Sigmoid colon (tissue), 7 donors: ENCODE measurements at places on chromosomes 5 and 9. TPM values are rescaled to one million over a fixed set of nuclear protein-coding genes. Genes with fewer than 3 reads are reported as not detected.
A peak's percentile ranks its signal among the peaks of the same experiment; 100 is the strongest.

Gene AOPEP
- total RNA-seq, result 184 TPM

Gene ASPN
- 96.9 TPM for total RNA-seq

Gene CEP78
- total RNA-seq, result 13.8 TPM

Gene DRD1
- total RNA-seq, result not detected

Gene PALM2AKAP2
- total RNA-seq, result 1.7 TPM

Gene ARL14EPL
- total RNA-seq, result not detected

Gene CCDC69
- total RNA-seq, result 247 TPM

Gene TSSK1B
- total RNA-seq, result not detected

Gene PCDHA4
- 1.1 TPM for total RNA-seq

Gene RNF224
- total RNA-seq, result not detected

Gene RETREG1
- total RNA-seq, result 10.8 TPM

Gene PCDHGB2
- total RNA-seq, result 11.6 TPM

Gene COL5A1
- total RNA-seq, result 24.2 TPM

Gene PCDHGC5
- total RNA-seq, result 5.6 TPM

Gene PCDHGA3
- total RNA-seq, result 2.5 TPM

Gene IL33
- total RNA-seq, result 33.5 TPM

Gene SHC3
- total RNA-seq, result 0.68 TPM

Gene ECSCR
- total RNA-seq, result 14.8 TPM

- no peak for DNase-seq
Observed at GRCh38 chr5:136802383-136802782, 437.0 kb upstream of the TRPC7 start.

DNA sequence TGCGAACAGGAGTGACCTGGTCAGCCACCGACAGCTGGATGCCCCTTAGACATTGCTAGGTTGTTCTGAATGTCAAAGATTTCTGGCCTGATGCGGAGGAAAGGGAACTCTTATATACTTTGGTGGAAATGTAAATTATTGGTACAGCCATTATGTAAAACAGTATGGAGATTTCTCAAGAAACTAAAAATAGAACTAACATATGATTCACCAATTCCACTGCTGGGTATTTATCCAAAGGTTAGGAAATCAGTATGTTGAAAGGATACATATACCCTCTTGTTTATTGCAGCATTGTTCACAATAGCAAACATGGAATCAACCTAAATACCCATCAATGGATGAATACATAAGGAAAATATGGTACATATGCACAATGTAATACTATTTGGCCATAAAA, 31.8 kb downstream of the DMRT3 start:
- no peak for DNase-seq

DNA sequence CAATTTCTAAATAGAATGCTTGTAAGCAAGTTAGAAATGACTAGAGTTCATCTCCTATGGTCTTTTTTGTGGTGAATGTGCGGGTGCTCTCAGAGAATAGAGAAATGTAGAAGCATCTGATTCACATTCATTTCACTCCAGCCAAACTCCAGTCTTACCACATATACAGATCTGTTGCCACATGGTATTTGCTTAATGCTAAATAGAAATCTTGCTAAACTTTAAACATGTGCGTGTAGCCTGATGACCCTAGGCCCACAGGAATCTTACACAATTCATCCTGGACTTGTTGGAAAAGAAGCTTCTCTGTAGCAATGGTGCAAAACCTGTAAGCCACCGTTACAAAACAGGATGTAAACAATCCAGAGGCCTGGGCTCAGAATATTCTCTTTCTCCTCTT, 135.2 kb downstream of the PCSK1 start:
- DNase-seq, result peak; percentile 69

DNA sequence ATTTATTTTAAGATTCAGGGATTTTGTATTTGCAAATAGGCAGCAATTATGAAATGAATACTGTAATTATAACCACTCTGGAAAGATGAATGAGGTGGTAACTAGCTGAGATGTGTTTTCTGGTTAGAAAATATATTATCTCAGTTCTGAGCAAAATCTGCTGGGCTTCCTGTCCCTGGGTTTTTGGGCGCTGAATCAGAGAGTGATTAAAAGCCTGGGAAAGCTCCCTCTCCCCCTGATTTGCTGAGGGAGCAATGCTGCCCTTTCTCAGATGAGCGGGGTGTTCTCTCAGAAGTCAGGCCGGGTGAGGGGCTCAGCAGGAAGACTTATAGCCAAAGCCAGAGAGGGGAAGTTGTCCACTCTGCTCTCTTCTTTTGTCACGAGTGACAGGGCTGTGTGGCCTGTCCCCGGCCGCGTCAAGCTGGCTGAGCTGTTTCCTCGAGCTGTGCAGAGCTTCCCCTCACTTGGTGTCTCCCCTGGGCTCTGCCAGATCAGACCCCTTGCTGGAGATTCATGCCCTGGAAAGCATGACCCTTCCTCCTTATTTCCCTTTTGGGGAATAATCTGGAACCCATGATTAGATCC, 39.8 kb upstream of the PITX1 start:
- peak; percentile 46 for DNase-seq

- peak; percentile 81 for DNase-seq
Observed at GRCh38 chr5:74640954-74641734, 616 bp upstream of the ENC1 start.

- DNase-seq, result no peak
Observed at GRCh38 chr5:80782626-80783025, 127.8 kb upstream of the DHFR start.

DNA sequence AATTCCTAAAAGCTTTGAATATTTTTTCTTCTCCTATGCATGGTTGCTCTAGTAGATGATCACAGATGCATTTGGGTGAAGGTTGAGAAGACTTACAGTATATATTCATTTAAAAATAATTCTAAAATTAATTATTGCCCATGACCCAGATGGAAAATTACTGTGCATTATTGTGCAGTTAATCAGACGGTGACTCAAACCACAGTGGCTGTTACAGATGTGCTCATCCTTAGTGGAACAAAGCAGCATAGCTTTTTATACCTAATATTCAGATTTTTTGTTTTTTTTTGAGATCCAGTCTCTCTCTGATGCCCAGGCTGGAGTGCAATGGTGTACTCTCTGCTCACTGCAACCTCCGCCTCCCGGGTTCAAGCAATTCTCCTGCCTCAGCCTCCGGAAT, 10.7 kb downstream of the OR2V1 start:
- no peak for DNase-seq

GRCh38 chr5:109743770-109744212, 54.1 kb downstream of the MAN2A1 start:
- DNase-seq, result no peak

- no peak for DNase-seq
Observed at GRCh38 chr5:36060420-36060887, 6.2 kb downstream of the UGT3A2 start.

DNA sequence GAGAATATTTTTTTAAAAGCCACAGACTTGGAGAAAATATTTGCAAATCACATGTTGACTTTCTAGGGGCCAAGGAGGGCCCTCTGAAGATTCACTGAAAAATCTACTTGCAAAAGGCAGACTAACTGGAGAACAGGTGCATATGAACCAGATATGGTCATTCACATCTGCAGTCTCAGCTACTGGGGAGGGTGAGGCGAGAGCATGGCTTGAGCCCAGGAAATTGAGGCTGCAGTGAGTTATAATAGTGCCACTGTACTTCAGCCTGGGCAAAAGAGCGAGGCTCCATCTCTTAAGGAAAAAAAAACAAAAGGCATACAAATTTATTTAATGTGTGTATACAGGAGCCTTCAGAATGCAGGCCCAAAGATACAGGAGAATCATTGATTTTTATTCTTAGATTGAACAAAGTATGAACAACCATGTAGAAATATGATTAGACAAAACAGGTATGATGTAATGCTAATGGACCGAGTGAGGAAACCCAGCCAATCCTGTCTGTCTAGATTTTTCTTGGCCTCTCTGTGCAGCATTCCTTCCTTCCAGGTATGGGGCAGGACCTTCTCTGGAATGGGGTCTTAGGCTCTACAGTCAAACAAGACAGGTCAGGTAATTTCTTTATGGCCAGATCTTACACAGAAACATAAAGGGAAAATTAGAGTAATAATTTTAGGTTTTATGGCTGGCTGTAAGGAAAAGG, 15.3 kb upstream of the SLC27A6 start:
- DNase-seq, result no peak

GRCh38 chr9:124794902-124795491, 18.1 kb downstream of the OLFML2A start:
- DNase-seq, result no peak

DNA sequence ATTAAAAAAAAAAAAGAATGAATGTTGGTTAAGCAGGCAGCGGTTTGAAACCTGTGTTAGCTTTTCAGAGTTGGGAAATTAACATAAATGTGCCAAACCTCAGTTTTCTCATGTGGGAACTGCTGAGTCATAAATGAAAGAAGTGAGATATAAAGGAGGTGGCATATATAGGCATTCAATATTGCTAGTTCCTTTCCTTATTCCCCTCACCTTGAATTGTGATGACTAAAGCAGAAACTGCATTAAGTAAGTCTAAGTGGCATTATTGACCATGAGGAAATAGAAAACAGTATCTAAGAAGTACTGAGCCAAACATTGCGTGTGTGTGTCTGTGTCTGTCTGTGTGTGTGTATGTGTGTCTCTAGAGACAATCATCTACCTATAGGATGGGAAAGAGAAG, 691.2 kb downstream of the TLR4 start:
- DNase-seq, result no peak

DNA sequence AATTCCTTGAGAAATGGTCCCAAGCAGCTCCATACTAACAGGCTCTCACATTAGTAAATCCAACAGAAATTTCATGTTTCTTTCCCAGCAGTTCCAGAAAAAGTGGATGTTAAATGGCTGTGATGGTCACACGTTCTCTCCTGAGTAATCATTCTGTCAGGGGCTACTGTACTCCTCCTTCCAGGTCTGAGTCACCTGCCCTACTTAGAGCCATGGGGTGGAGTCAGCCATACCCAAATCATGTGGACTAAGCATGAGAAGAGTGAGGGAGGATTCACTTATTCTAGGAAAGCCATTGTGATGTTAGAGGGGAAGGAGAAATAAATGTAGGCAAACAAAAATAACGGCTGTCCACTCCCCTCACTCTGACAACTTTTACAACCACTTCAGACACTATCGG, 547.2 kb downstream of the CSNK1G3 start:
- no peak for DNase-seq

- DNase-seq, result no peak
Observed at GRCh38 chr9:35569206-35569605, 35.9 kb upstream of the TESK1 start.

DNA sequence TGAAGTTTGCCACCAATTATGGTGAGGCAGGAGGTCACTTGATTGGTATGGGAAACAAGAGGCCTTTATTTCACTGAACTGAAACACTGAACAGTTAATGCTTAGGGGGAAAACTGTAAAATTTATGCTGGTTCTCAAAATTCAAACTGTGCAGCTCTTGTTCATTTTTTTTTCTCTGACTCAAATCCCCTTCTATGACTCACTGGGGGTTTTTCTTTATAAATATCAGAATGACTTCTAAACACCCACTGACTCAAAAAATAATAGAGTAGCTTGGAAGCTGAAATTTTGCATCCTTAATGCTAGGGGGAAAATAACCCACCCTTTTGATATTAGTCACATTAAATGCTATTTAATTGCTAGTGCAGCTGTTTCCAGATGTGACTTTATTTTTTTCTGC, 24.1 kb upstream of the OTP start:
- no peak for DNase-seq

GRCh38 chr5:80192507-80193241, 63.2 kb downstream of the SERINC5 start:
- DNase-seq, result peak; percentile 68

GRCh38 chr5:150599917-150600511, 40.4 kb upstream of the SYNPO start:
- DNase-seq, result peak; percentile 86

- DNase-seq, result peak; percentile 45
Observed at GRCh38 chr9:134306636-134307600, 19.3 kb upstream of the RXRA start.

DNA sequence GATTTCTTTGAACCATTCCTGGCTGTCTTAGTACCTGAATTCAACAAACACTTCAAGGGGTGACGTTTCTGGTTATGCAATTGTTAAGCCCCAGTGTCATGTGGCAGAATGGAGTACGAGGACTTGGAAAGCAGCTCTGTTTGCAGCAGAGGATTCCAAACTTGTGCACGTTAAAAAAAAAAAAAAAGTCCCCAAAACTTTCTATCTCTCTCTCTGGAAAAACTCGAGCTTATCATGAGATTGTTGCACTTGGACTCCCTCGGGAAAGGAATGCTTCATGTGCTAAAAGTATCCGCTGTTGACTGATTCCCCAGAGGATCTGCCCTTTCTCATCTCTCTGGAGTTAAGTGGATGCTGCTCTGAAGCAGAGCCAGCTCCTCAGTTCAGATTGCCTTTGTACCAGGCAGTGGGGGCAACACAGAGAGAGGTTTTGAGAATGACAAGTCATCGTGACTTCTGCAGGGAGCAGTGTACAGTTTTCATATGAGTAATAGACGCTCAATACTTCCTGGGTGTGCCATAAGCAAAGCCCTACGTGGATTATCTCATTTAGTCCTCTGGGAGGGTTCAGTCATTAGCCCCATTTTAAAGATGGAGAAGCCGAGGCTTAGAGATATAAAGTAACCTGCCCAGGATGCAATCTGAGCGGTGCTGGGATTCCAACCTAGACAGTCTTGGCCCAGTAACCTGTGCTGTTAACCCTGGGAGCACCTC, 28.1 kb downstream of the TMOD1 start:
- peak; percentile 85 for DNase-seq

DNA sequence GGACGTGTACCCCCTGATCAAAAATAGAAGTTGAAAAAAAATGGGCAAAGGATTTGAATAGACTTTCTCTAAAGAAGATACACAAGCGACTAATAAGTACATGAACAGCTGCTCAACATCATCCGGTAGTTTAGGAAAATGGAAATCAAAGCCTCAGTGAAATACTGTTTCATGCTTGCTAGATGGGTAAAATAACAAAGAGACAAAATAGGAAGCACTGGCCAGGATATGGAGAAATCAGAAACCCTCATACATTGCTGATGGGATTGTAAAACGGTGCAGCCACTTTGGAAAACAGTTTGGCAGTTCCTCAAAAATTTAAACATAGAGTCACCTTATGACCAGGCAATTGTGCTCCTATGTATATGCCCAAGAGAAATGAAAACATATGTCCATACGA, 65.0 kb upstream of the SUB1 start:
- no peak for DNase-seq

GRCh38 chr9:122141671-122142070, 17.9 kb downstream of the NDUFA8 start:
- no peak for DNase-seq

GRCh38 chr9:101437806-101438232, 2.2 kb upstream of the ALDOB start:
- peak; percentile 72 for DNase-seq

DNA sequence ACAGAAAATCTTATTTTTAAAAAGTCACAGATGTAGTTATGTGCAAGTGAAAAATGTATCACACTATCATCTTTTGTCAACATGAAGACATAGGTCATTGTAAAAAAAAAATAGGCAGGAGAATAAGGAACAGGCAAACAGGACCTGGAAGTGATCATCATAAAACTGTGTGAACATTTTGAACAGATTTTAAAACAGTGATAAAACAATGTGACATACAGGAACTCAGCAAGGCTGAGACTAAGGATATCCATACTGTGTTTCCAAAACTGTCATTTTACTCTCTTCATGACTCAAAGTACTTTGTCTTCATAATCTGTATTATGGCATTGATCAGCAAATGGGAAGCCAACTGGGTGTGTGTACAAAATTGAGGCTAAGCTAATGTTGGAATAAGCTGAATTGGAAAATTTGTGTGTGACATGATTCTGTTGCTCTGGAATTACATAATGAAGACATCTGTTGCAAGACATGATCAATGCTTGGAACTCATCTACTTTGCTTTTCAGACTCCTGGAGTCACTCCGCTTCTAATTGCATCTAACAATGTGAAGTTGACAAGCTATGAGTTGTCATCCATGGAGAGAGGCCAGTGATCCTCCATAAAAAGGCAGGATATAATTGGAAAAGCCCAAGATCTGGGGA, 978.7 kb upstream of the NUDT12 start:
- DNase-seq, result no peak
